ENCODE measurements at places on chromosomes 7 and 10. TPM values are rescaled to one million over a fixed set of nuclear protein-coding genes. Genes with fewer than 3 reads are reported as not detected.

DNA sequence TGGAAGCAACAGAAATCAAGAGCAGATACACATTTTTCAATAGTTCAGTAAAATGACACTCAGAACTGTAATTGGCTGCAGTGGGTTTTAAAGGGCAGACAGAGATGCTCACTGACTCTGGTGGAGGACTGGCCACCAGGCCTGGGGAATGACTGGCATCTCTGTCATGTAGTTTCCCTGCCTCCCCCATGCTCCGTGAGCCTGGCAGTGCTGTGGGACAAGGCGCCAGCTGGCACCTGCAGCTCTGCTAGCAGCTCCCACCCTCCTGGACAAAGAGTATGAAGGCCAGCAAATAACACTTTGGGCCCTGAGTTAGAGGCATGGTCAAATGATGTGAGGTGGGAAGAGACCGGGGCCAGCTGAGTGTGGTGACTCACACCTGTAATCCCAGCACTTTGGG is 15.0 kb downstream of the TSPAN33 start:
- no peak for DNase-seq

DNA sequence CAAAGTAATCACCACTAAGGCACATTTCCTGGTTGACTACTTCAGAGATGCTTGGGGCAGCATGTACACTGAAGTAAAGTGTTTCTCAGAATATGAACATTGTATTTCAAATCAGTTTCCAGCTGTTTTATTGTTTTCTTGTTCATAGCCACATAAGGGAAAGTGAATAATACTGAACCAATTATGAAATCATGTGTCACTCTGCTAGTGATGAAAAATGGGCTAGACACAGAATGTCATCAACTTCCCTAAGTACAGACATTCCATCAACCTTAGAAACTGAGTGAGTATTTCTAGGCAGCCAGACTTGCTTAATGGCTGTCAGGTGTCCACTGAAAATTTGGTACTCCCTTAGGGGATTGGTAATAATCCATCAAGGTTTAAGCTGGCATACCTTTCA is 603.5 kb downstream of the ARL4A start:
- no peak for DNase-seq

GRCh38 chr10:58019863-58020537 is 247.7 kb downstream of the IPMK start:
- no peak for DNase-seq

DNA sequence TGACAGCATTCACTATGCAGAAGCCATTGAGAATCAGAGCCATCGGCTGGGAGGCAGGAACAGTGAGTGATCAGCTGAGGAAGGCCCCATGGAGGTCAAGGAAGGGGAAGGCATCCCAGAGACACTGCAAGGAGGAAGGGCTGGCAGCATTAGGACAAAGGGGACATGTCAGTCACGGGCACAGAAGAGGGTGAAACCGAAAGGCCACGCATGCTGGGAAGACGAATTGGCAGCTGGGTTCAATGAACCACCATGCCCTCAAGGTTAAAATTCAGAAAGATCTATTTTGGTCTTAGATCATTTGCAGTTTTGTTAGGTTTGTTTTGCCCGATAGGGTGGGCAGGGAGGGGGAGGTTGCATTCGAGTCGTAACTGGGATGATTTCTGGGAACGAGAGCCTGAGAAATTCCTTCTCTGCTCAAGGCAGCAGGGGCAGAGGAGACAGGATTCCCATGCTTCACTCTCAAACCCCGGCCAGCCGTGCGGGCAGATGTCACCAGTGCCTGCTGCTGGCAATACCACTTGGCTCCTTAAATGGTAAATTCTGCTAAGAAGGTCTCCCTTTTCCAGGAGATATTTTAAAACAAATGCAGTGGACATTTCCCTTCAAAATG is 57.7 kb downstream of the ASB13 start:
- DNase-seq: no peak

DNA sequence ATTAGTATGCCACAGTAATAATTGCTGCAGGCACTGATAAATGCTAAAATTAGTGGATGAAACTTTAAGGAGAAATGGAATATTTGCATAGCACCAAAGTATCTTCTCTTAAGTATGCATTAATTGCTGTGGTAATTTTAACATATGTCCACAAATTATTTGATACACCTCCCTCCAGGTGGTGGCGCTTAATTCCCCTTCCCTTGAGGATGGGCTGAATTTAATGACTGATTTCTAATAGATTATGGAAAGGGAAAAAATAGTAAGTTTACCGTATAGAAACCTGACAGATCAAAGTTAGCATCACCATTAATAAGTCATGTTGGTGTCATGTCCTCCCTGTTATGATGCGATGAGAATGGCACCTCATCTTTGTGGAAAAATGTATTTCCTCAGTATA is 519.2 kb downstream of the TFEC start:
- no peak for DNase-seq

GRCh38 chr7:131844369-131844768 is 287.9 kb upstream of the PODXL start:
- no peak for DNase-seq

- DNase-seq: no peak
These were observed 140.0 kb upstream of the NRBF2 start for GRCh38 chr10:62993121-62993520.

GRCh38 chr10:74137992-74138391 is 12.6 kb downstream of the AP3M1 start:
- no peak for DNase-seq

GRCh38 chr10:21417172-21417712 is 108.2 kb downstream of the SKIDA1 start:
- DNase-seq: no peak

DNA sequence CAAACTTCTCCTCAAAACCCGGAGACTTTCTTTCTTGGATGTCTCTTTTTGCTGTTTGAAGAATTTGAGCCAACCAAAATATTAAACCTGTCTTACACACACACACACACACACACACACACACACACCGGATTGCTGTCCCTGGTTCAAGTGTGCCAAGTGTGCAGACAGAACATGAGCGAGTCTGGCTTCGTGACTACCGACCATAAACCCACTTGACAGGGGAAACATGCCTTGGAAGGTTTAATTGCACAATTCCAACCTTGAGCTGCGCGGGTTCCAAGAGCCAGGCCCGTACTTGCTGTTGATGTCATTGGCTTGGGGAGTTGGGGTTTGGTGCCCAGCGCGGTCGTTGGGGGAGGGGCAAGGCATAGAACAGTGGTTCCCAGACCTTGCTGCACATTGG is 1.7 kb downstream of the EGFR start:
- DNase-seq: no peak

The CXCL12 gene
- total RNA-seq: 394 TPM

DNA sequence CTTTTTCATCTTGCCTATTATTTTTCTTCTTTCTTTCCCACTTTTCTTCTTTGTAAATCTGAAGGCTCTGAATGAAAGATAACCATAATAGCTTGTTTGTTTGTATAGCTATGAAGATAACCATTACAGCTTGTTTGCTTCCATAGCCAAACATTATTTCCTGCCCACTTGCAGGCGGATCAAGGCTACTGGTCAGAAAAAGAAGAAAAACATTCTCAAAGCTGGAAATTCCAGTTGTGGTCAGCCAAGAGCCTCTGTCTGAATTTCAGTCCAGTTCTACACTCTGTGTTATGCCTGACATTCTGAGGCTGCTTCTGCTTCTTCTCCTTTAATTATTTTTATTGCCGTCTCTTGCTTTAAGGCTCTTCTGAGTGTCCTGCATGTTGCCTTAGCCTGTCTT is 48.9 kb downstream of the TMEM178B start:
- DNase-seq: no peak

- DNase-seq: no peak
These were observed 139.3 kb downstream of the GLI3 start for GRCh38 chr7:42097752-42098151.

DNA sequence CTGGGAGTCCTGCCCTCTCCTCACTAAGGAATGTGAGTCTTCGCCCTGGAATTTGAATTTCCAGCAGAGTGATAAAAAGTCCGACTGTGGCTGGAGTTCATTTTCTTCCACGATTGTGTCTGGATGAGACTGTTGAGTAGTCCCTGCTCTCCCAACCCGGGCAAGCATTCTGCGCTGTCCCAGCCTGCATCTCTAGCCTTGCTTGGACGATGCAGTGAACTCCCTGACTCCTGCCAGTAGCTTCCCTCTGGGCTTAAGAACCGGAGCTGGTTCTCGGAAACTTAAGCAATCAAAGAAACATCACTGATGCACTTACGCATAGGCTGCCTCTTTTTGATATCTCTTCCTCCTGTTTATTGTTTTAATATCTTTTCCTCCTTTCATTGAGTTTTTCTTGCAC is 116.0 kb upstream of the FZD8 start:
- peak; percentile 82 for DNase-seq

The CCDC172 gene
- total RNA-seq: not detected

DNA sequence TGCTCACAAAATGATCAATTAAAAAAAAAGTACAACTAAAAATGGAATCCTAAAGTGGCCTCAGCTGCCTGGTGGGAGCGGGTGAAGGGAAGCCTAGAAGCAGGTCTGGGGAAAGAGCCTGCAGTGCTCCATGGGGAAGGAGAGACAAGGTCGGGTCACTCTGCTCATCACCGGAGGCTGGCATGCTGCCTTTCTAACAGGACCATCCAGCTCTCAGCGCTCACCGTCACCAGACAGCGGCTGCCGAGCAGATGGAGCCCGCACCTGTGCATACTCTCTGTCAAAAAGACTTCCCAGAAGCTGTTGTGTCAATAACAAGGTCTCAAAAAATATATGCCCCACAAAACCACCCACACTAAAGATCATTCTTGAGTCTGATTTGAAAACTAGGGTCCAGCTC is 112.8 kb downstream of the BAMBI start:
- no peak for DNase-seq

GRCh38 chr10:77380191-77380590 is 257.4 kb downstream of the KCNMA1 start:
- no peak for DNase-seq

DNA sequence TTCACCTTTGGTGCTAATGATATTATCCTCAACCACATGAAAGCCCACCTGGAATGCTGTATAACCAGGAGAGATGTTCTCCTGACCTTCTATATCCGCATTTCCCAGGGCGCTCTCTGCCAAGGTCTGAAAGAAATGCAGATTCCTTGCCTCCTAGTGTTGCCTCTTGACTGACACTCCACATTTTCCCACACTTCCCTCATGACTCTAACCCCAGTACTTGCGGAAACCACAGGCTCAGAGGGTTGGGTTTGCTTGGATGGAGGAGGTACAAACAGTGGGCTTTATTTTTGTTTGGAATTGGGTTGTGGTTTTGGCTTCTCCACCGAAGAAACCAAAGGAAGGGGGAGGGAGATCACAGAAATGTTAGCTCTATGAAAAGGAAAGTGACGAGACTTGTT is 222.9 kb upstream of the CELF2 start:
- DNase-seq: no peak

- DNase-seq: no peak
These were observed 21.3 kb upstream of the AMZ1 start for GRCh38 chr7:2666588-2667250.

DNA sequence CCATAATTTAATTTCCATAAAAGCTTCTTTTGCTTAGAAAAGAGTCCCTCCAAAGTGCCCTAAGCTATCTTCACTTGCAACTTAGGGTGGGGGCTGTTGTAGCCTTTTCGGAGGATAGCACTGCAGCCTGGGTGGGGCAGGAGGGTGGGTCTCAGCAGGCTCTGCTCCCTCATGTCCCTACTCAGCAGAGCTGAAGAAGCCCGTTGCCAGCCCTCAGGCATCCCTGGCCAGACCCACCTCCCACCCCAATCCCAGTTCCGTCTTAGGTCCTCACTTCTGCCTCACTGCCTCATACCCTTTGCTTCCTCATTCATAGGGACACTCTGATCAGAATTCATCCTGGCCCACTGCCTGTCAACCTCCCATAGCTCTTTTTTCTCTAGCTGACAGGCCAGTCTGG is 99.8 kb upstream of the ZMIZ1 start:
- no peak for DNase-seq

The CTNNA3 gene
- 89.6 TPM for total RNA-seq

The ARHGEF5 gene
- total RNA-seq: 12.8 TPM

The SPDYE16 gene
- 1.9 TPM for total RNA-seq

The COPS6 gene
- total RNA-seq: 76.2 TPM

DNA sequence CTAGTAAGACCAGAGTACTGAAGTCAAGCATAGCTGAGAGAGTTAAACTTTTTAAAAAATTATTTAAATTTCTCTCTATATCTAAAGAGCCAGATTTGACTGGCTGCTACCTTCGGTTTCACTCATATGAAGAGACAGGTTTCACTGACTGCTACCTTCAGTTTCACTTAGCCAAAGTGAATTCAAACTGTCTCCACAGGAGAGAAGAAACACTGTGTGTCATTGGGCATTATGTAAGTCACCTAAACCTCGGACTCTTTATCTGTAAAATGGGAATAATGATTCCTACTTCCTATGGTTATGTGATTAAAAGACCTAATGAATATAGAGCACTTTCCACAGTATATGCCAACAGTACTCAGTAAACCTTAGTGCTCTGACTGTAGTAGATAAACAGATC is 41.6 kb upstream of the MET start:
- no peak for DNase-seq

DNA sequence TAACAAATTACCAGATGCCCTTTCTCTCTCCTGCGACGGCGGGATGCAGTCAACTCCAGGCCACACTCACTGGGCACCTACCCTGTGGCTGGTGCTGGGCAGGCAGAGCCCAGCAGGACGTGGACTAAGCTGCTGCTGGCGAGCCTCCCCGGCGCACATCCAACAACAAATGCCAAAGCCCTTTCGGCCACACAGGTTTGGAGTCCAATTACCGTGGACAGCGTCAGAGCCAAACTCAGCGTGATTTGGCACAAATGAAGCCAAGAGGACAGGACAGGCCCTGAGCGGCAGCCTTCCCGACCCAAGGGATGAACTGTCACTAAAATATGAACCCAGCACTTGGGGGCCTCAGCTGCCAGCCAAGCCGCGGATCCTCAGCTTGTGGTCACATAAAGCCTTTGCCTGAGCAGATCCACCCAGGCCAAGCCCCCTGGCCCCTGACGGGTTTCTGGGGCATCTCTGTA is 28.4 kb downstream of the DAGLB start:
- no peak for DNase-seq

- no peak for DNase-seq
These were observed 83.2 kb upstream of the PRR15 start for GRCh38 chr7:29480451-29480850.

The OR6V1 gene
- total RNA-seq: not detected

- no peak for DNase-seq
These were observed 256.2 kb downstream of the SKIDA1 start for GRCh38 chr10:21269289-21269688.

GRCh38 chr10:96666741-96667140 is 53.6 kb downstream of the PIK3AP1 start:
- no peak for DNase-seq

The TMEM270 gene
- not detected for total RNA-seq

The CASD1 gene
- total RNA-seq: 37.1 TPM

DNA sequence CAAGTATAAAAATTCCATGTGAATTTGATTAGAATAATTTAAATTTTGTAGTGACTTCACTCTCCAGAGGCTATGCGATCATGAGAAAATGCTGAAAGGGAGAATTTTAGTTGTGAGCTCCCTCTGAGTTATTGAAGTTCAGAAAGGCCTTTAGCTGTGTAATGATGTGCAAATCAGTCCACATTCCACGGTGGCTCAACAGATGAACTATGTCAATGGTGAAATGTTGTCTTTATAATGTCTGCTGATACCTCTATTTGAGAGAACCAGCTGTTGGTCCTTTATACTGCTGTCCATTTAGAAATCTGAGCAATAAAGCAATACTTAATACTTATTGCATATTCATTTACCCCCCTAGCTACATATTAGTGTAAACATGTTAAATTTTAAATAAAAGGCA is 7.1 kb upstream of the ITGB8 start:
- DNase-seq: no peak

The CAMK1D gene
- 27.1 TPM for total RNA-seq

The HECTD2 gene
- 27.1 TPM for total RNA-seq
